GM23338 (cell line): ENCODE measurements at places on chromosomes 13 and 19. TPM values are rescaled to one million over a fixed set of nuclear protein-coding genes. Genes with fewer than 3 reads are reported as not detected.

DNA sequence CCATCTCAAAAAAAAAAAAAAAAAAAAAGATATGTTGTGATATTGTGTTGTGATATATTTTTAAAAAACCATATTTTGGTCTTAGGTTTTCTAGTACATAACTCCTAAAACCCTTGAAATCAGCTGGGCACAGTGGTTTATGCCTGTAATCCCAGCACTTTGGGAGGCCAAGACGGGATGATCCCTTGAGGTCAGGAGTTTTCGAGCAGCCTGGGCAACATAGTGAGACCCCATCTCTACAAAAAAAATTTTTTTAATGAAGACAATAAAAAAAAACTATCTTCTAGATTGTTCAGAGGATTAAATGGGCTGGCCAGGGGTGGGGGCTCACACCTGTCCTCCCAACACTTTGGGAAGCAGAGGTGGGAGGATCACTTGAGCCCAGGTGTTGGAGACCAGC lies 1.3 kb upstream of the DCAF15 start:
- DNase-seq: no peak

DNA sequence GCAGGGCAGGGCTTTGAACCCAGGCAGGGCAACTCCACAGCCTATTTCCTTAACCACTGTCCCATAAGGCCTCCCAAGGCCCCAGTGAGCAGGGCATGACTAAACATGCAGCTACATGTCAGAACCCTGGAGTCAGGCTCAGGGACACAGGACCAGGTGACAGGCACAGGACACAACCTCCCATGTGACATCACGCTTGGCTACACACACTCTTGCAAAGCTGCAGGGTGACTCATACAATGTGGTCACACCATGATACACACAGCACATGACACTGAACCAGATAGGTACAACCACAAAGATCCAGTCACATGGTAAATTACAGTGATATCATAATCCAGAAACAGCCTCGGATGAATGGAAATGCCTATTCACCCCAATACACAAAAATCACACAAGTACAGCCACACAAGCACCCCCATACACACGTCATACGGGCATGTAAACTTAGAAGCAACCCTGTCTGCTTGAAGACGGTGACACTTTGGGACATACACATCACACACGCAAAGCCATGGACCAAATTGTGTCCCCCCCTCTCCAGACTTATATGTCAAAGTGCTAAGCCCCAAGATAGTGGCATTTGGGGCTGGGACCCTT lies 14.5 kb downstream of the KLK4 start:
- DNase-seq: no peak

GRCh38 chr19:35038623-35039512 lies 2.7 kb upstream of the HPN start:
- no peak for DNase-seq

- no peak for DNase-seq
These were observed 26.5 kb downstream of the MRPL57 start for GRCh38 chr13:21202767-21203531.

DNA sequence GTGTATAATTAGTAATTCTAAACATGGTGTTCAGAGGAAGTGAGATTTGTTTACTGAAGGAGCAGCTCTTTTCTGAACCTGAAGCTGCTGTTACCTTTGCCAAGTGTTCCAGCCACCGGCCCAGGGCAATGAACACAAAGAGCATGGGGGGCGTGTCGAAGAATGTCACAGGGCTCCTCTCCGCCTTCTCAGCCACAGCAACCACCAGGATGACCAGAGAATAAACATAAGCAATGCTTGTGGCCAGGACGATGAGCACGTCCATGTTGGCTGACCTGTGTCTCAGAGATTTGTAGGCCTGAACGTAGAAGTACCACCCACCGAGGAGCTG lies 53.1 kb downstream of the ATP7B start:
- peak; percentile 14 for DNase-seq

DNA sequence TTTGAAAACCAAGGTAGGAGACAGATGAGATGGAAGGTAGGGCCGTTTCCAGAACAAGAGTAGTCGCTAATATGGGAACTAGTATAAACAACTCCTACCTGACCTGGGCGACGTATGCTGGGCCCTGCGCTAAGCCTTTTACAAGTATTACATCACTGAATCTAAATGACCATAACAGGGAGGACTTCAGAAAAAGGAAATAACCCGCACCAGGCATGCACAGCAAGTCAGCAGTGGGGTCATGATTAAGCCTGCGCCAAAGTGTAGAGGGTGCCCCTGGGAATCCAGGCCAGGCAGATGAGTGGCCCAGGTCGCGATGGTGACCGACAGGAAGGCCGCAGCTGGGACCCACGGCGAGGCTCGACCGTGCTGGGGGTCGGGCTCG lies 613 bp downstream of the ATP13A1 start:
- DNase-seq: no peak

DNA sequence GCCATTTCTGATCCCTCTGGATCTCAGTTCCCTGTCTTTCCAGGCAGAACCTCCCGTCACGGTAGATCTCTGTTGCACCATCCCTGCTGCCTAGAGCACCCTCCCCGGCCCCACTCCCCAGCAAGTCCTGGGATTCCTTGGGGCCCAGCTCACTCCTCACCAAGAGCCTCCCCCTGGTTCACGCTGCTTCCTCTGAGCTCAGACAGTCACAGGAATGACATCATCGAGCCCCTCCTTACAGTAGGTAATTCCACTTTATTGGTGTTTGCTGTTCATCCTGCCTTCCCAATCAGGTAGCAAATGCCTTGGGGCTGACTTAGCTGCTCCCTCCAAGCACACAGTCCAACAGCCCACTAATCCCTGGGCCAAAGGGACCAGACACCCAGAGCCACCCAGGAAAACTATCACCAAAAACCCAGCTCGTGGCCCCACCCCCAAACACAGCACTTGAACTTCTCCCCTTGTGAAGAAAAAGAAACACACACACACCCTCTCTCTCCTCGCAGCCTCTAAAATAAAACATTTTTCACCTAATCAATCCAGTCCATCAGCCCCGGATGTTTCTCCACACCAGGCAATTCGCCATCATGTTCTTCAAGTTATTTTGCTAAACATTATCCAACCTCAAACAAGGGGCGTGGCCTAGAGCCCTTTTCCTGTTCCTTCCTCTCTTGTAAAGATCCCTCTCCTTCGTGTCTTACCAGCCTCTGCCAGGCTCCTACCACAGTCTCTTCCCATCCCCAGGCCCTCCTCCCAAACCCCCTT lies 2.5 kb downstream of the NAPA start:
- no peak for DNase-seq

GRCh38 chr19:4802711-4803110 lies 11.2 kb downstream of the FEM1A start:
- no peak for DNase-seq

BICRA gene
- polyA plus RNA-seq: 7.0 and 8.2 TPM in 2 replicates

EIF3K gene
- 215 and 226 TPM in 2 replicates for polyA plus RNA-seq

SHC2 gene
- 2.2 and 2.6 TPM in 2 replicates for polyA plus RNA-seq

OR10H1 gene
- polyA plus RNA-seq: 0.05 TPM in 1 of 2 replicates, not detected in the other

IGFL1 gene
- polyA plus RNA-seq: not detected in 2 replicates

APOE gene
- 1,133 and 1,232 TPM in 2 replicates for polyA plus RNA-seq
